ENCODE measurements at places on chromosomes 16 and 17.
A peak's percentile ranks its signal among the peaks of the same experiment; 100 is the strongest.

GRCh38 chr16:66467611-66468010 lies 40.5 kb downstream of the BEAN1 start:
- no peak for DNase-seq

- no peak for DNase-seq
Observed at GRCh38 chr16:84058664-84059063, 16.1 kb upstream of the SLC38A8 start.

DNA sequence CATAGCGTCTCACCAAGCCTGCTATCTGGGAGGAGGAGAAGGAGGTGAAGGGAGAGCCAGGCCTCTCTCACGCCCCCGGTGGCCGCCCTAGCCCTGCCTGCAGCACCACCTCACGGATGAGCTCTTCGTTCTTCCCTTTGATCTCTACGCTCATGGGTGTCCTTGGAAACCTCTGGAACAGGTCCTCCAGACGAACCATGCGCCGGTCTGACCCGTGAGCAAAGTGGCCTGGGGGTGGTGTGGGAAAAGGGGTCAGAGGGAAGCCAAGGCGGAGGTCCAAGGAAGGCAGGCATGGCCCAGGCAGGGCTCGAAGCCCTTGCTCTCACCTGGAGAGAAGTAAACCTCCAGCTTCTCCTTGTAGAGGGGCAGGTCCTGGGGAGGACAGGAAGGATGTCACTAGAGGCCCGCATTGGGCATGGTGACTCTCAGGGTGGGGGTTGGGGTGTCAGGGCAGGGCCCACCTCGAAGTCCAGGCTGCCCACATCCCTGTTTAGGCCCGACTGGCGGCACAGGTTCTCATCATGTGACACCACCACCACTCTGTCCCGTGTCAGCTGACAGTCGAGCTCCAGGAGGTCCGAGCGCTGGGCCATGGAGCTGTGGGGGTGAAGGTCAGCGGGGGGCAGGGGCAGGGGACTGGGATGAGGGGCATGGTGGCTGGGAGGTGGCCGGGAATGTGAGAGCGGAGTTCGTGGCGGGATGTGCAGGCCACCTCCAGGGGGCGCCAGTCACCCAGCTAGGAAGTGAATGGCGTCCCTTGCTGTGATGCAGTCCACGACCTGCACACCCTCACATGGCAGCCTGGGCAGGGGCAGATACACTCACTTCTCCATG lies 923 bp downstream of the GDPD3 start:
- DNase-seq = peak; percentile 38

DNA sequence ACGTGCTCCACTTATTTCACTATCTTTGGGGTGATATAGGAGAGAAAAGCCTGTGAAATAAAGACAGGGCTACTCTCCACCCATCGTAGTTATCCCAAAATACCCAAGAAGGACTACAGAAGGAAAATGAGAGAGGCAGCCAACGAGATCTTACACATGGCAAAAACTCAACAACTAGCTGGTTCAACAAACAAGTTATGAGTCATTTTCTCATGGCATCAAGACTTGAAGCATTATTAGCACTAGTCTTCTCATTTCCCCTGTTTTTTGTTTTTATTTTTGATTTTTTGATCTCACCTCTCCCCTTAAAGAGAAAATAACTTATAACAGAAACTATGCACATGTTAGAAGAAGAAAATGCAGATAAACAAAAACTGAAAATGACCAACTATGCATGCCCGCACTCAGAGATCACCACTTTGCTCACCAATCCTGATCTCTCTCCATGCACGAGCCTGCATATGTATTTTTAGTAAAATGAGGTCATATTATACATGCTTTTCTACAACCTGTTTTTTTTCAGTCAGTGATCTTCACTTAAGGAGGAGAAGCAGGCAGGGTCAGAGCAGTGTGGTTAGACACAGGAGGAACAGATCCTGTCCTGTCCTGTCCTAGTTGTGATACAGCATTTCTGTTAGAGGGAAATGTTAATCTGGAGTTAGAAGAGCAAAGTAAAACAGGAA lies 22.8 kb downstream of the FAM117A start:
- peak; percentile 60 for DNase-seq

GRCh38 chr17:58595194-58595792 lies 80.9 kb upstream of the MTMR4 start:
- DNase-seq = no peak
